ENCODE measurements at places on chromosomes 7 and 10.

GRCh38 chr10:88764110-88764509 is 4.3 kb downstream of the LIPN start:
- no peaks in the 10 kb centered on the region for H3K36me3 ChIP-seq
- H3K4me3 ChIP-seq, result no peak overlapping the region
- H3K27me3 ChIP-seq, result no peaks in the 10 kb centered on the region
- no peaks in the 10 kb centered on the region for H3K4me1 ChIP-seq

GRCh38 chr10:115826396-115826795 is 446.6 kb downstream of the GFRA1 start:
- H3K27me3 ChIP-seq, result no peaks in the 10 kb centered on the region
- H3K27ac ChIP-seq, result no peak overlapping the region
- no peak for DNase-seq
- H3K4me1 ChIP-seq, result no peaks in the 10 kb centered on the region
- no peaks in the 10 kb centered on the region for H3K36me3 ChIP-seq

DNA sequence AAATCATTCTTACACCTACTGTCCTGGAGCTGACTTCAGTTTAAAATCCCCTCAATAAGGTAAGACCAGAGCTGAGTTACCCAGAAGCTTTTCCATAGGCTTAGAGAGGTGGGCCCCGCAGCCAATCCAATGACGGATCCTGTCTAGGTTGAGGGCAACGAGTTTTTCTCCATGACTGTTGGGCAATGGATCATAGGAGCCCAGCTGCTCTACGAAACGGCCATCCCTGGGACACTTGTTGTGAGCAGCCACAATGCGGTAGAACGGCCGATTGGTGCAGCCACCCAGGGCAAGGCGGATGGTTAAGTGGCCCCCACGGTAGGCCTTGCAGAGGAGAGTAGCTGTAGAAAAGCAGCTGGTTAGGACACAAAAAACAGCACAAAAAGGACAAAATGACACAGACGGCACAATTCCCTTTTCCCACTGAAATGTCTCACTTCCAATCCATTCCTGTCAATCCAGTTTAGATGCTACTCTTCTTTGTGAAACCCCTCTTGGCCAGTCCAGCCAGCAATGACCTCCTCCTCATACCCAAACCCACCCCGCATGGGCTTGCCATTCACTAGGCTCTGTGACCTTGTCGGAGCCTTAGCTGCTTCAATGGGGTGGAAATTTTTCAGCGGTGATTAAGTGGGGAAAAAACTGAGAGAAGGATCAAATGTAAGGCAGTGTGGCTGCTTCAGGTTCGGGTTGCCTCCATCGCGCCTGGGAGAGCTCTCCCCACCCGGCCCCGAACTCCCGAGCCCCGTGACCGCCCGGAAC is 580 bp downstream of the MRPS16 start:
- H3K4me1 ChIP-seq, result peaks cover 36% of the 10 kb centered on the region
- peak overlapping the region; percentile 87 for H3K27ac ChIP-seq
- DNase-seq, result no peak
- H3K36me3 ChIP-seq, result no peaks in the 10 kb centered on the region

DNA sequence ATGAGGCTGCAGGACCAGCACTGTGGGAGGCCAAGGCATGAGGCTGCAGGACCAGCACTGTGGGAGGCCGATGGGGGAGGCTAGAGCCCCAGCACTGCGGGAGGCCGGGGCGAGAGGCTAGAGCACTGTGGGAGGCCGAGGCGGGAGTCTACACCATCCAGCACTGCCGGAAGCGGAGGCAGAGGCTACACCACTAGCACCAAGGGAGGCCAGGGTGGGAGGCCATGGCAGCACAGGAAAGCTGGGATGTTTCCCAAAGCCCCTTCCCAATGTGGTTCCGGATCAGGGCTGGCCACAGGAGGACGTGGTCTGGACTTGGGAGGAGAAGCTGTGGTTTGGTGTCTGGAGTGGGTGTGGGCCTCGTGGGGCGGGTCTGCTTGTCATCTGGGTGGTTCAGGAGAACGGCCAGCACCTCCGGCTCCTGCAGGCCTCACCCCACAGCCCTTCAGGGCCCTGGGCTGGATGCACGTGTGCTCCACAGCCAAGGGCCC is 43.6 kb downstream of the PDGFA start:
- H3K36me3 ChIP-seq, result no peaks in the 10 kb centered on the region
- no peak for DNase-seq
- no peak overlapping the region for H3K4me3 ChIP-seq
- H3K27me3 ChIP-seq, result no peaks in the 10 kb centered on the region
- no peak overlapping the region for H3K27ac ChIP-seq
- peaks cover 9% of the 10 kb centered on the region for H3K4me1 ChIP-seq

DNA sequence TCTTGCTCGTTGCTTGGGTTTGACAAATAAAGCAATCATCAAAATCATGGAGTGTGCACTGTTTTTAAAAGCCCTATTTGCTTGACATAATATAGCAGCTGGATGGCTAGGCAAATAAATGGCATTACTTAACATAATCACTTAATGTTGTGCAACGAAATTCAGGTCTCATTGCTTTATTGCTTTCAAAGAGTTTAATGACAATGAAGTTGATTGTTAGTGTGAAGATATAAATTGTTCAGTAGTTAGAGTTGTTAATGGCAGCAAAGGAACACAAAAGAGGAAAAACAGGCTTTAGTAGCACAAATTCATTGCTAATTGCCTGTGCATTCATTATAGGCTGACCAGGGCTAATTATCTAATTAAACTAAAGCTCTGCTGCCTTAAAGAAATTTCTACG is 7.6 kb upstream of the ADO start:
- H3K27me3 ChIP-seq, result no peaks in the 10 kb centered on the region
- H3K4me1 ChIP-seq, result no peaks in the 10 kb centered on the region
- no peak overlapping the region for H3K4me3 ChIP-seq
- H3K27ac ChIP-seq, result no peak overlapping the region

DNA sequence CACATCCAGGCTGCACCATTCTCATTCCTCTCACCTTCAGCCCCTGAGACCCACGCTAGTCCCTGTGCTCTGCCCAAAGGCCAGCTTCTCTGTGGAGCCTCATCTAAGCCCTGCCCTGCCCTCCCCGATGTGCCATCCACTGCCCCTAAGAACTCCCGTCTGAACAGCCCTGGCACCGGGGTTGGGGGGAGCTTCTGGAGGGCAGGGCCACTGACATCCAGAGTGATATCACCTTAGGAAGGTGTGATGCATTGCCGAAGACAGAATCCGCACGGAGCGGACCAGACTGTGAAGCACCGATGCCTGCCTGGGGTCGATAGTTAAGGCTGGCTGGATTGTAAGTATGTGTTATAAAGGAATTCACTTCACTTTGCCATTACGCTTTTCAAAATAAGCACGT is 511.0 kb downstream of the PTPRN2 start:
- no peaks in the 10 kb centered on the region for H3K4me1 ChIP-seq
- no peak for DNase-seq

All from heart right ventricle (tissue), 16 donors.